ENCODE measurements at places on chromosomes 3 and 15.

DNA sequence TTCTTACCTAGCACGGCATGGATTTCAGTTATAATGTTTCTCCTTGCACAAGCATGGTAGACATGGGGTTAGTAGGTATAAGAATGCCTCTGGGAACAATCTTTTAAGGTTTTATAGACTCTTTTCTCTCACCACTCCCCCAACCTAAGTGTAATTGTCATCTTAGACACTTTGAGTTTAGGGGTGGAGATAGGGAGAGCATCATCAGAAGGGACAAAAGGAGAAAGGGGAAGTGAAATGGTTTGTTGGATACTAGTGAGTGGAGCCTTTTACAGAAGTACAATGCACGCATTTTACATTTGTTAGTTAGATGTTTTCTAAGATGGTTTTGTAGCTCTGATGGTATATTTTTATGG lies 189.2 kb downstream of the TP63 start:
- no peak for DNase-seq

DNA sequence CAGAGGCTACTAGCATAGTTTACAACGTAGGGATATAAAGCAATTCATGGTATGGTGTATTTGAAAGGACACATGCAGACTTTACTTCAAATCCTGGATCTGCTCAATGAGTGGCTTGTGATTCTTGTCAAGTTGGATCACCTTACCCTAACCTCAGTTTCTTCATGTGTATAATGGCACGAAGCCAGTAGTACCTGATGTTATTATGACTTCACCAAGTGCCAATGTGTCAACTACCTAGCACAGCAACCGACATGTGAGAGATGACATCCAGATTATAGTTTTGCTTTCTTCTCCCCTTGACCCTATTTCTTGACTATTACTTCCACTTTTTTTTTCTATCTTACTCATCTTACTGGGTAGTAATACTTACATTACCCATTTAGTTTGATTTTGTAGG lies 304.5 kb downstream of the RBMS3 start:
- no peak for DNase-seq

DNA sequence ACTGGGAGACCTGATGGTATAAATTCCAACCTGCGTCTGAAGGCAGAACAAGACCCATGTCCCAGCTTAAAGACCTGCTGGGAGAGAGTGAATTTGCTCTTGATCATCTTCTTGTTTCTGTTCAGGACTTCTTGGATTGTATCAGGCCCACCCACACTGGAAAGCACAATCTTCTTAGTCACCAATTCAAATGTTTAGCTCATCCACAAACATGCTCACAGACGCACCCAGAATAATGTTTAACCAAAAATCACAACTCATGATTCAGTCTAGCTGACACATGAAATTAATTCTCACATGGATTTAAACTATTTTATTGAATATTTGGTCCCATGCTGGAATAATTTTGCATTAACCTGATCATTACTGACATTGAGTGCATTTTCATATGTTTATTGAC lies 37.8 kb upstream of the GOLGA6L2 start:
- DNase-seq: no peak

DNA sequence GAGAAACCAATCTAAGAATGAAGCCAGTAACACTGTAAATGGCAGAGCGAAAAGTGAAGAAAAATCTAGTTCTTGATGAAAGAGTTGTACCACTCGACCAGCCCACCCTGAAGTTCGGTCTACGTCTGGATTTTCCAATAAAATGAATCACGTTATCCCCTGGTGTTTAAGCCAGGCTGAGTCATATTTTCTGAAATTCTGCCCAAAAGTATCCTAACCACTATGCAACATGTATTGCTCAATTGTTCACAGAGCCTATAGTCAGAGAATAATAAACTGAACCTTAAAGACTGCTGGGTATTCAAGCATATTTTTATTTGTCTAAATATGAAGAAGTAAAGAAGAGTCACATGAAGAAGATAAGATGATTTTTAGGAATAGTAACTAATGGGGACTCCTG lies 245.7 kb downstream of the FGF12 start:
- DNase-seq: no peak

DNA sequence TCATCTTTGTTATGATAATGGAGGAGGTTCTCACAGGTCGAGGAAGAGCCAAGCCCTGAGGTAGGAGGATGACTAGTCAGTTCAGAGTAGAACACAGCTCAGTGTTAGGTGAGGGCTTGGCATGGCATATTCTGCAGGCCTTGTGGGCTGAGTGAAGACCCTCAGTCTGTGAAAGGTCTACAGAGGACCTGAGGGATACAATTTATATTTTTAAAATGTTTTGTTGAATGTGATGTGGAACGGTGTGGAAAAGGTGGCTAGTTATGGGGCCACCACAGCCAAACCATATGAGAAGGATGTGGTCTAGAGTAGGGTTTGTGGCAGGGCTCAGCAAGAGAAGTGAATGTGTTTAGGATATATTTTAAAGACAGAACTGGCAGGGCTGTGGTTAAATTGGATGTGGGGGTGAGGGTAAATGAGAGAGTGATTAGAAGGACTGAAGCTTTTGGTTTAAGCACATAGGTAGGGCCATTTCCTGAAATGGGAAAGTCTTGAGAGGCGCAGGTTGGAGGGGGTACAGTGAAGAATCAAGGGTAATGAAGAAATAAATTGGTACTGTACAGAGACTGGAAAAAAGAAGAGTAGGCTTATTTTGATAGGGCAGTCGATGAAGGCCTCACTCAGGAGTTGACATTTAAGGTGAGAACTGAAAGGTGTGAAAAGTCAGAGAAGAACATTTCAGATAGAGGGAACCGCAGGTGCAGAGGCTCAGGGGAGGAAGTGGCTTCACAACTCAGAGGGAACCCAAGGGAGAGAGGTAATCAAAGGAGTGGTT lies 60.5 kb downstream of the SPTSSB start:
- no peak for DNase-seq

DNA sequence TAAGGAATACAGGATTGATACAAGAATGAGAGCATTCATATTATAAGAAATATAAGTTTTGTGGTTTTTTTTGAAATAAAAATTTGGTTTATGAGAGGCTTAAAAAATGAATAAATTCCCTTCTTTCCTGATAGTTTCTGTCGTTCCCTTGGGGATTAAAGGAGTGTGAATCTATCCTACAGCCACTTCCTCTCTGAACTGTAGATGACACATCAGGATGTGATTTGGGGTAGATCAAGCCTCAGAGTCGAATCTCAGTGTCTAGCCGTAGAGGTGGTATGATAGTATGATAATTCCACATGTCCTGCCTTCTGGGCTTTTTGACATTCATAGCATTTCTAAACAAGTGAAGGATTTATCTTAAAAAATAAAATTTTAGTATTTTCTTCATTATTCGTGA lies 343.1 kb downstream of the LPP start:
- DNase-seq: no peak

DNA sequence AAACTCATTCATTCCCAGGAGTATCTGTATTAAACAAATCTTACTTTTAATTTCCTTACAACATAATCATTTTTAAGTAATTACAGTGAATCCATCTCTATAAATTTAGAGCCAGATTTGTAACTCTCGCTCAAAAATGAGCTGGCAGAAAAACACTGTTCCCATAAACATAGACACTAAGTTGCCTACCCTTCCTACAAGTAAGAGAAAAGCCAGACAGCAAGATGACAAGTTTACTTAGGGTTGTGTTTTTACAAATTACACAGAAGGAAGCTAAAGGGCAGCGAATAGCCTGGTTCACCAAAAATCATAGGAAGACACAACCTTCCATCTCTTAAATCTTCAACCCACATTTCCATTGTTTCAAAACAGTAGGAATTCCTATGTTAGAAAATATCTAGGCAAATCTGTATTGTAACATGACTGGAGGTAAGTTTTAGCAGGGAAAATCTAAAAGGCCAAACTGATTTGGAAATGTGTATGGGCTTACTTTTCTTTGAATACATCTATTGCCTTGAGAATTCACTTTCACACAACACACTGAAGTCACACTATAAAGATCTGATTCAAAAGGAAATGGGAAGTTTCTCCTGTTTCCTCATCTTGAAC lies 21.7 kb downstream of the HERC1 start:
- no peak for DNase-seq

- DNase-seq: no peak
Measured at GRCh38 chr3:2944628-2945027, 165.5 kb downstream of the IL5RA start.

GRCh38 chr15:78996894-78997275 lies 52.0 kb upstream of the CTSH start:
- no peak for DNase-seq

GRCh38 chr3:100932491-100932890 lies 60.7 kb downstream of the ABI3BP start:
- DNase-seq: no peak

- DNase-seq: no peak
Measured at GRCh38 chr3:14370720-14371572, 31.5 kb upstream of the SLC6A6 start.

GRCh38 chr15:84586696-84587095 lies 14.1 kb upstream of the ZSCAN2 start:
- no peak for DNase-seq

DNA sequence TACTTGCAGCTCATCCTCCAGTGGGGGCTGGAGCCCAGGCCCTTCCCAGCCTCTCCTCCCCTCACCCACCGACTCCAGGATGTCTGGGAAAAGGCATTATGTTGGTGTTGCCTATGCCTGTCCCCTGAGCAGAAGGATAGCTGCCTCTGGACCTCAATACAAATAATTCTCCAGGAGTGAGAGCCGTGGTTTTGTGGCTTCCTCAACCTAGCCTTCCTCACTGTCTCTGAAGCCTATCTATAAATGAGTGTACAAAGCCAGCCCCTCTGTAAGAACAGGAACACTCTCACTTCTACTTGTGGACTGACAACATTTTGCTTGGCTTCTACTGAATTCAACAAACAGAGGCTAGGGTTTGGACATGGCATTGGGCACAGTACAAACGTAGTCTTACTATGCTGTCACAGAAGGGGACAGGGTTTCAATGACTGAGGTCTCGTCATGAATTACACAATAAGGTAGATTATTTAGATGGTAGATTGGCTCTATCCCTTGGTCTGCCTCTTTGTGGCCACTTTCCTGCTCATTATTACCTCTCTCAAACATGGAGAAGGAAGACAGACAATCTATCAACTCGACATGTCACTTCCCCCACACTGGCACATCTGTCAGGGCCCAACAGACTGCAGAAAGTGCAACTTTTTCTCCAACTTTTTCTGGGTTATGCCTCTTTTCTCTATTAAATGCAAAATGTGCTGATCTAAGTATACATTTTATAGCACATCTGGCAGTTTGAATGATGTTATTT lies 82.8 kb upstream of the MEX3B start:
- DNase-seq: no peak

GRCh38 chr3:46935168-46935858 lies 41.2 kb downstream of the CCDC12 start:
- DNase-seq: no peak

DNA sequence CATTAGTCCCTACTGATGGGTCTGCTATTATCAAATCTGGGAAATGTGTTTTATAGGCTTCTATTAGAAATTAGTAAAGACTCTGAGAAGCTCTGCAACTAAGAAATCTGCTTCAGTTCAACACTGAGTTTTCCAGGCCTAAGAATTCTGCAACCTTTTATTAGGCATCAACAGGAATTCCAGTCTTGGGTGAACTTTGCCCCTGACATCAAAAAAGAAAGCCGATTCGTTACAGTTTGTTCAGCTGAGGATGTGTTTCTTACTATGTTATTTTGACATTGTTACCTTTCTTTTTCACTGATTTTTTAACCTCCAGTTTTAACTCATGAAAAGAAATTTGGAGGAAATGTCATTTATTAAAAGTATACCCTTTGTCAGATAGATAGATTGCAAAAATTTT lies 131.5 kb upstream of the KCNH8 start:
- DNase-seq: no peak

DNA sequence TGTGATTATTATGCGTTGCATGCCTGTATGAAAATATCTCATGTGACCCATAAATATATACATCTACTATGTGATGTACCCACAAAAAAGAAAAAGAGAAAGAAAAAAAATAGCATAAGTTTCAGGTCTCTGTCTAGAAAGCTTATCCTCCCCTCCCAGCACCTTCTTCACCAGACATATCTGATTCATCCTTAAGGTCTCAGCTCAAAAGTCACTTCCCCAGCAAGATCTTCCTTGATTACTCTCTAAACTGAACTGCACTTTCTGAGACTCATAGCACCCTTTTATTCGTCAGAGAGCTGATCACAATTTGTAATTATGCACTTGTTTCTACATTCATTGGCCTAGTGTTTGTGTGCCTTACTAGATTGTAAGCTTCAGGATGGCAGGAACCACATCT lies 11.1 kb upstream of the PTPN9 start:
- DNase-seq: no peak

- no peak for DNase-seq
Measured at GRCh38 chr15:96574782-96575181, 244.3 kb downstream of the NR2F2 start.

GRCh38 chr3:127606981-127607595 lies 8.9 kb downstream of the MCM2 start:
- DNase-seq: no peak

GRCh38 chr3:185093116-185093515 lies 59.7 kb downstream of the C3orf70 start:
- no peak for DNase-seq

- no peak for DNase-seq
Measured at GRCh38 chr3:81500039-81500438, 261.4 kb downstream of the GBE1 start.

DNA sequence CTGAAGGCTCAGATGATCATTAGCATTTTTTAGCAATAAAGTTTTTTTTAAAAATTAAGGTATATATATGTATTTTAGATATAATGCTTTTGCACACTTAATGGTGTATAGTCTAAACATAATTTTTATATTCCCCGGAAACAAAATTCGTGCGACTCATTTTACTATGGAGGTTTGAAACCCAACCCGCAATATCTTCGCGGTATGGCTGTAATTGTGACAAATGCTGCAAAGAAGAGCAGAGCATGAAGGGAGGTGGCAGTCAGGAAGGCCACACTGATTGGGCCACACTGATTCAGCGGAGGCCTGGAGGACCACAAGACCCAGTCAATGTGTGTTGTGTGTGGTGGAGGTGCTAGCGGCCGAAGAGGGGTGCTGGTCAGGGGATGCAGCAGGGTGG lies 4.5 kb upstream of the CYP8B1 start:
- DNase-seq: no peak

All from NCI-H1092 (cell line).